ENCODE measurements at places on chromosomes 16 and 17. TPM values are rescaled to one million over a fixed set of nuclear protein-coding genes. Genes with fewer than 3 reads are reported as not detected.

Gene TTYH2
- total RNA-seq = 6.3 TPM

Gene KRT32
- total RNA-seq = not detected

Gene CCDC57
- total RNA-seq = 14.0 TPM

Gene RNU2-1
- total RNA-seq = not detected

Gene ITGAX
- total RNA-seq = not detected

Gene TLCD1
- total RNA-seq = 4.4 TPM

Gene SLFN11
- 62.4 TPM for total RNA-seq

Gene ALOX12B
- not detected for total RNA-seq

Gene PRR35
- total RNA-seq = under 0.01 TPM

Gene HOXB13
- not detected for total RNA-seq

Gene SMCR8
- total RNA-seq = 10.6 TPM

Gene UNC13D
- total RNA-seq = 0.82 TPM

Gene DUSP3
- total RNA-seq = 52.0 TPM

Gene GALR2
- total RNA-seq = not detected

Gene TPSD1
- total RNA-seq = not detected

Gene CACNG3
- not detected for total RNA-seq

Gene TMEM101
- 110 TPM for total RNA-seq

Gene OR1A1
- total RNA-seq = not detected

Data from smooth muscle cell of the coronary artery (primary cell).